Small intestine (tissue), 16 donors: ENCODE measurements at places on chromosomes 1 and 21. TPM values are rescaled to one million over a fixed set of nuclear protein-coding genes. Genes with fewer than 3 reads are reported as not detected.

DNA sequence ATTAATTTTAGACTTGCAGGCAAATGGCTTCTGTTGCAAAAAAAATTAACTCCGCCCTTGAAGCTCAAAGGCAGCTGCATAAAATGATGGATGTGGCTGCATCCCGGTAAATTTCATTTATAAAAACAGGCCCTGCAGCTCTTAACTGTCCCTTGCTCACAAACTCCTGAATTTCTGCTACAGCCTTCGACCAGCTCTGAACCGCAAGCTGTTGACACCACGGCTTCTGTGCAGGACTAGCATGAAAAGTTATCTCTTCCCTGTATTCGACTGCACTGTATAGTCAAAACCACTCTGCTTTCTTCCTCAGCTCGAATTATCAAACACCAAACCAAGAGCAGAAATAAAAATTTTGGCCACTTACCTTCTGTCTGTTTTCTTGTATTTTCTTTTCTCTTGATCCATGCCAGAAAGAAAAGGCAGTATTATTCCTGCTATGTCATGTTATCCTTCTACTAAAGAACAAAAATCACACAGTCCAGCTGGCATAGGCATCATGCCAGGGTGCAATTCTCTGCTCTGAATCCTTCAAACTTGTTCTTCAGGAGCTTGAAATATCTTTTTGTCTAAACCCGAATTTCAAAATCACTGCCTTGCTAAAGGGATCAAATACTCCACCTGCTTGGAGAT lies 195.5 kb upstream of the NCAM2 start:
- no peaks in the 10 kb centered on the region for H3K4me1 ChIP-seq
- H3K27ac ChIP-seq, result no peak overlapping the region
- H3K27me3 ChIP-seq, result no peaks in the 10 kb centered on the region

KRTAP20-1 gene
- polyA plus RNA-seq, result not detected

DNA sequence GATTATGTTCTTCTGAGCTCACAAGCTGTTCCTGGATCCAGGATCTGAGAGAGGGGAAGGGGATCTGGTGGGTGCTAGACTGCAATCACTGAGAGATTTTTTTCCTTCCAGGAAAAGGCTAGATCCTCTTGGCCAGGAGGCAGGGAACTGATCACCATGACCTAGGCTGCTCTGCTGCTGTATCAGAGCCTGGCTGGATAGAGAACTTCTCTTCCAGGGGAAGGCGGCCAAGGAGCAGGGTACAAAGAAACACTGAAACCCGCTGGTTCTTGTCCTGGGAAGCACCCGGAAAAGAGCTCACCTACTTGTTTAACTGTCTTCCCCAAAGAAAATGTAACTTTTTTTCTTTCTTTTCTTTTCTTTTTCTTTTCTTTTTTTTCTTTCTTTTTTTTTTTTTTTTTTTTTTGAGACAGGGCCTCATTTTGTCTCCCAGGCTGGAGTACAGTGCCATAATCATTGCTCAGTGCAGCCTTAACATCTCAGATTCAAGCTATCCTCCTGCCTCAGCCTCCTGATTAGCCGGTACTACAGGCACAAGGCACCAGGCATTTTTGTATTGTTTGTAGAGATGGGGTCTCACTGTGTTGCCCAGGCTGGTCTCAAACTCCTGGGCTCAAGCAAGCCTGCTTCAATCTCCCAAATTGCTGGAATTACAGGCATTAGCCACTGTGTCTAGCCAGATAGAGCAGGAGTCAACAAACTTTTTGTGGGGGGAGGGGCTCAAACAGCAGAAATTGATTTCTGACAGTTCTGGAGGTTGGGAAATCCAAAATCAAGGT lies 12.4 kb upstream of the RPS6KA1 start:
- no peak overlapping the region for H3K27ac ChIP-seq
- H3K4me3 ChIP-seq, result no peak overlapping the region
- no peak for DNase-seq
- no peaks in the 10 kb centered on the region for H3K36me3 ChIP-seq

DNA sequence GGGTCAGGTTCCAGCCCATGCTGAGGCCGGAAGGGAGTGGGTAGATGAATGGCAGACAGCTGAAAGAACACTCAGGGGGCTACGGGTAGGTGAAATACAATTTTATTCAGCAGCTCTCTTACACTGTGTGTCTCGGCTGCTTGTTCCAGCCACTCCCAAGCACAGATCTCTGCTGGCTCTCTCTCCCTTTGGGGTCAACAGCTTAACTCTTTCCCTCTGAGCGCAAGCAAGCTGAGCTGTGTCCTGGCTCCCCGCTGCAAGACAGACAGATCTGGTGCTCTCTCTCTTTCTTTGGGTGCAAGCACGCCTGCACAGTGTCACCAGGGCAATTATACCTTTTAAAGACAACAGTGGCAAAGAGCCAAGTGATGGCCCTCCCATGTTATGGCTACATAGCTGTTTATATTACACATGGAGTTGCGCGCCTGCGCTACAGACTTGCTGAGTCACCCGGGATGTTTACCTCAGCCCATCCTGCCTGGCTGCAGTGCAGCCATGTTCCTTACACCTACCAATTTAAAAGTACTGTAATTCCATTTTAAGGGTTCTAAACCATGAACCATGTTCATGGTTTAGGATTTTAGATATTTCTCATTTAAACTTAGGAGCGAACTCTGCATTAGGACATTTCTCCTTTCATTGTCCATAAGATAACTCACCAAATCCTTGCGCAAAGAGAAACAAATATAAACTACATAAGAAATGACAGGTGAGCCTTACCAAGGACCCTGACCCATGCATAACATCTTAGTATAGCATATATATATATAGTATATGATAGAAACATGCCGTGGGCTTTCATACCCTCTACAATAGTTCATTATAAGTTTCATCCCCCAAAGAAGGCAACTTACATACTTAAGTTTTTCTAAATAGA lies 396.5 kb downstream of the SMYD3 start:
- H3K4me3 ChIP-seq, result no peak overlapping the region
- H3K27ac ChIP-seq, result no peak overlapping the region
- H3K36me3 ChIP-seq, result no peaks in the 10 kb centered on the region
- H3K4me1 ChIP-seq, result no peaks in the 10 kb centered on the region
- peak; percentile 32 for DNase-seq

RIPPLY3 gene
- polyA plus RNA-seq, result not detected

GRCh38 chr1:49213301-49213700 lies 436.6 kb upstream of the BEND5 start:
- no peaks in the 10 kb centered on the region for H3K4me1 ChIP-seq
- H3K27ac ChIP-seq, result no peak overlapping the region

- H3K27me3 ChIP-seq, result no peaks in the 10 kb centered on the region
- H3K4me1 ChIP-seq, result peaks cover 14% of the 10 kb centered on the region
- peak overlapping the region; percentile 45 for H3K4me3 ChIP-seq
- peak overlapping the region; percentile 16 for H3K27ac ChIP-seq
Measured at GRCh38 chr1:9687120-9687873, 35.8 kb downstream of the PIK3CD start.

SPOCD1 gene
- polyA plus RNA-seq, result 0.81 TPM

DNA sequence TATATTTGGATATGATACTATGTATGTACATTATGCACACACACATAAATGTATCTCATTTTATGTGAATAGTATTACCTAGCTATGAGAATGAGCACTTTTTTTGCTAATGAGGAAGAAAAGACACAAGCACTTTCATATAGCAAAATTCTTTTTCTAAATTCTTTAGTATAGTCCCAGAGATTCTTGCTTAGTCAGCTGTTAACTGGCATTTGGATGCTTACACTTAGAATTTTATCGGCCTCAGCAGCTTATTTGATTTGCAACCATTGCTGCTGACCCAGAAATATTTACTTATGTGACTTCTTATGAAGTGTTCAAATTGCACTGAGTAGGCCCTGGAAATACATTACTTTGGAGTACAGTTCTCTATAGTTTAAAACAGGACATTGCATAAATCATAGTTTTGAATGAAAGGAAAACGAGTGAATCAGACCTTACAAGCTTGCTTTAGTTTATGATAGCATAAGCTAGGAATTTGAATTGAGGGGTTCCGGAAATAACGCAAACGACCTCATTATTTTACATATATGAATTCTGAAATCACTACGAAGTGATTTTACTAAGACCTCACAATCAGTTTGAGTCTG lies 653.9 kb upstream of the NEGR1 start:
- no peak overlapping the region for H3K4me3 ChIP-seq
- no peaks in the 10 kb centered on the region for H3K36me3 ChIP-seq
- no peaks in the 10 kb centered on the region for H3K4me1 ChIP-seq

GRCh38 chr1:205600085-205600484 lies 31.7 kb downstream of the ELK4 start:
- DNase-seq, result no peak
- H3K36me3 ChIP-seq, result peaks cover 5% of the 10 kb centered on the region
- peaks cover 3% of the 10 kb centered on the region for H3K4me1 ChIP-seq
- no peaks in the 10 kb centered on the region for H3K27me3 ChIP-seq
- no peak overlapping the region for H3K27ac ChIP-seq
- H3K4me3 ChIP-seq, result no peak overlapping the region

HSD3B2 gene
- polyA plus RNA-seq, result 2.8 TPM

EPHX1 gene
- 39.1 TPM for polyA plus RNA-seq

DNA sequence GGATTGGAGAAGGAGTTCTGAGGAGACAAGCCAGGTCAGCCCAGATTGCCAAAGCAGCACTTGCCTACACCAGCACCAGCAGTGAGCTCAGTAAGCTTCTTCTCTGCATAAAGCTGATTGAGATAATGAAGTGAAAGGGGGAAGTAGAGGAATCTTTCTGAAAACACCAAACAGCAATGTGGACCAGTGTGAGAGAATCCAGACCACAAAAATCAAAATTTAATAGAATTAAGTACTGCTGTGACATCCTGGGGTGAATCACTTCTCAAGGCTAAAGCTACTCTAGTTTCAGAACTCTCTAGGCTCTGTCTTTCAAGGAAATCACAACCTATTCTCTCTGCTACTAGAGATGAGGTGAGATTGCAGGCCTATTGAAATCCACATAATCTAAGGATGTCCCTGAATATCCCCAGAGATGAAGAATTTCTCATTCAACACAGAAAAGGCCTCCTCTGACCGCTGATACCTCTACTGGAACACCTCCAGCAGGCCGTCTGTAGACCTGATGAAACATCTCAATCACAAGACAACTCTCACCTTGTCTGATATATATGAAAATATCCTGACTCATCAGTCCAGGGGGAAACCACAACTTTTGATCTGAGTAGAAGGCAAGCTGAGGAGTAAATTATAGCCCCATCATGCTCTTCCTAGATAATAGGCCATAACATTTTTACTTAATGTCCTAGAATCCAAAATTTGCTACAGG lies at the start of gene FCRL4:
TSS of gene FCRL4 (minus strand) at position 127 of the 709 bp plus-strand sequence. CDS start 141 bp downstream, outside the sequence.
- no peak for DNase-seq
- H3K4me1 ChIP-seq, result no peaks in the 10 kb centered on the region
- H3K27ac ChIP-seq, result no peak within 1 kb of the TSS
- H3K4me3 ChIP-seq, result no peak within 1 kb of the TSS
- no peaks in the 10 kb centered on the region for H3K27me3 ChIP-seq
- no peaks in the 10 kb centered on the region for H3K36me3 ChIP-seq

GRCh38 chr1:235402457-235403200 lies 35.4 kb downstream of the TBCE start:
- H3K27ac ChIP-seq, result no peak overlapping the region
- H3K36me3 ChIP-seq, result peaks cover 12% of the 10 kb centered on the region
- H3K4me1 ChIP-seq, result no peaks in the 10 kb centered on the region

ZMYND12 gene
- polyA plus RNA-seq, result not detected

DNA sequence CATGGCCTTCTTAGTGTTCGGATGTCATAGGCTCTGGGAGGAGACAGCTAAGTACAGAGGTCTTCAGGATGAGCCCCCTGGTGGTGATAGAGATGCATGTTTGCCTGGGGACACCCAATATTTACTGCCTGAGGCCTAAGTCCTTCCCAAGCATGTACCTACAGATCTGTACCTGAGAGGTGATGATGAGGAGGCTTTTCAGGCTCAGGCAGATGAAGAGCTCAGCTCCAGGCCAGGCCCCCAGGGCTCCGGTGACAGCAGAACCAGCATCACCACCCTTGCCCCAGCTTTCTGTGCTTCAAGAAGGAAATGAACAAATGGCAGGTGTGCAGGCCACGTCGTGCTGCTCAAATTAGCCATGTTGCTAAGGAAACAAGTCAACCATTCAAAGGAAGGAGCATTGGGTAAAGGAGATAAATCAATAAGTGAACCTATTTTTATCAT lies 21.1 kb downstream of the CACNA1E start:
- DNase-seq, result peak; percentile 23
- H3K27me3 ChIP-seq, result no peaks in the 10 kb centered on the region
- H3K27ac ChIP-seq, result no peak overlapping the region
- H3K36me3 ChIP-seq, result no peaks in the 10 kb centered on the region
- peaks cover 8% of the 10 kb centered on the region for H3K4me1 ChIP-seq

DNA sequence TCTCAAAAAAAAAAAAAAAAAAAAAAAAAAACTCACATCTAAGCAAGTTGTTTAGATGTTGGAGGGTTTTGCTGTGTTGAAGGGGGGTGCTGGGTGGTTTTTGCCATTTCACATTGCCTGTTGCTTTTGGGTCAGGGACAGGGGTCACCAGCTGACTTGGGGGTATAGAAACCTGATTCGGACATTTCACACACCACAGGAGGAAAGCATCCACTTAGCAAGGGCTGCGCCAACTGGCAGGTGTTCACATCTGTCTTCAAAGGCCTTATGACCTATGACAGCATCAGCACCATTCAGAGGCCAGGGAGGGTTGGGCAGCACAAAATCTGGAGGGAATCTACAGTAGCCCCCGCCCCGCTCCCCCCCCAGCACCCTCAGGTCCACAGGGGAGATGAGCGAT lies 45.2 kb downstream of the SYF2 start:
- no peak for DNase-seq
- no peaks in the 10 kb centered on the region for H3K36me3 ChIP-seq
- H3K27ac ChIP-seq, result no peak overlapping the region
- H3K4me3 ChIP-seq, result no peak overlapping the region
- no peaks in the 10 kb centered on the region for H3K4me1 ChIP-seq

KRTAP11-1 gene
- polyA plus RNA-seq, result not detected

CASZ1 gene
- polyA plus RNA-seq, result 15.4 TPM

- no peaks in the 10 kb centered on the region for H3K4me1 ChIP-seq
- no peak overlapping the region for H3K4me3 ChIP-seq
- H3K36me3 ChIP-seq, result peaks cover 37% of the 10 kb centered on the region
- no peaks in the 10 kb centered on the region for H3K27me3 ChIP-seq
Measured at GRCh38 chr1:169873582-169874199, 20.0 kb downstream of the SCYL3 start.

GRCh38 chr1:174946031-174946430 lies 53.7 kb upstream of the CACYBP start:
- DNase-seq, result peak; percentile 83
- no peak overlapping the region for H3K4me3 ChIP-seq
- H3K27ac ChIP-seq, result peak overlapping the region; percentile 1
- peaks cover 48% of the 10 kb centered on the region for H3K4me1 ChIP-seq

BRDT gene
- polyA plus RNA-seq, result not detected

KCNE1 gene
- not detected for polyA plus RNA-seq

GRCh38 chr1:229378586-229379367 lies 35.9 kb upstream of the CCSAP start:
- no peak for DNase-seq
- no peaks in the 10 kb centered on the region for H3K36me3 ChIP-seq
- no peak overlapping the region for H3K4me3 ChIP-seq
- no peaks in the 10 kb centered on the region for H3K4me1 ChIP-seq
- no peak overlapping the region for H3K27ac ChIP-seq
